Cardiac muscle cell (in vitro differentiated cells and primary cell): ENCODE measurements at places on chromosomes 4 and X.

- H3K4me1 ChIP-seq, result no peaks in the 10 kb centered on the region
- no peak overlapping the region for H3K27ac ChIP-seq
- no peak for DNase-seq
Observed at GRCh38 chrX:123745511-123745910, 12.7 kb upstream of the THOC2 start.

GRCh38 chr4:111630705-111631104 is 514.5 kb upstream of the FAM241A start:
- H3K4me3 ChIP-seq, result no peak overlapping the region
- no peaks in the 10 kb centered on the region for H3K27me3 ChIP-seq
- H3K4me1 ChIP-seq, result no peaks in the 10 kb centered on the region
- H3K27ac ChIP-seq, result no peak overlapping the region
- peak; percentile 55 for DNase-seq
- H3K36me3 ChIP-seq, result no peaks in the 10 kb centered on the region

- peak; percentile 88 for DNase-seq
- no peak overlapping the region for H3K4me3 ChIP-seq
- H3K27ac ChIP-seq, result no peak overlapping the region
- no peaks in the 10 kb centered on the region for H3K27me3 ChIP-seq
Observed at GRCh38 chr4:17817027-17817426, 6.2 kb downstream of the NCAPG start.

- no peak overlapping the region for H3K27ac ChIP-seq
- H3K4me1 ChIP-seq, result no peaks in the 10 kb centered on the region
- H3K27me3 ChIP-seq, result peaks cover 27% of the 10 kb centered on the region
- no peaks in the 10 kb centered on the region for H3K36me3 ChIP-seq
- DNase-seq, result no peak
Observed at GRCh38 chr4:94700298-94700697, 57.5 kb upstream of the BMPR1B start.

DNA sequence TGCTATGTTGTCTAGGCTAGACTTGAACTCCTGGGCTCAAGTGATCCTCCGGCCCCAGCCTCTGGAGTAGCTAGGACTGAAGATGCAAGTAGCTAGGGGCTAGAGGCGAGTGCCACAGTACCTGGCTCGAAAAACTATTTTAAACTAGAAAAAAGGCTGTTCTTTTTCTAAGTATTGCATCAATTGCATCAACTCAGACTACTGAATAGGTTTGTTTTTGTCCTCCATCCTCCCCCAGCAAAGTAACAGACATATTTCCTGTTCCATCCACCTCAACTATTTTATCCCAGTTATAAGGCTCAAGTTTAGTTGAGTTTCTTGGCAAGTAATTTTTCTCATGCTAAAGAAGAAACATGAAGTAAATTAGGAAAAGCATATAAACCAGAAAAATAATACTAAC is 4.1 kb downstream of the SH3RF1 start:
- H3K4me1 ChIP-seq, result peaks cover 6% of the 10 kb centered on the region
- no peaks in the 10 kb centered on the region for H3K36me3 ChIP-seq
- H3K4me3 ChIP-seq, result no peak overlapping the region
- H3K27me3 ChIP-seq, result peaks cover 4% of the 10 kb centered on the region
- no peak for DNase-seq

- H3K27me3 ChIP-seq, result no peaks in the 10 kb centered on the region
- no peak overlapping the region for H3K4me3 ChIP-seq
- no peak overlapping the region for H3K27ac ChIP-seq
- DNase-seq, result no peak
Observed at GRCh38 chr4:152417673-152418072, 118.2 kb downstream of the FBXW7 start.

DNA sequence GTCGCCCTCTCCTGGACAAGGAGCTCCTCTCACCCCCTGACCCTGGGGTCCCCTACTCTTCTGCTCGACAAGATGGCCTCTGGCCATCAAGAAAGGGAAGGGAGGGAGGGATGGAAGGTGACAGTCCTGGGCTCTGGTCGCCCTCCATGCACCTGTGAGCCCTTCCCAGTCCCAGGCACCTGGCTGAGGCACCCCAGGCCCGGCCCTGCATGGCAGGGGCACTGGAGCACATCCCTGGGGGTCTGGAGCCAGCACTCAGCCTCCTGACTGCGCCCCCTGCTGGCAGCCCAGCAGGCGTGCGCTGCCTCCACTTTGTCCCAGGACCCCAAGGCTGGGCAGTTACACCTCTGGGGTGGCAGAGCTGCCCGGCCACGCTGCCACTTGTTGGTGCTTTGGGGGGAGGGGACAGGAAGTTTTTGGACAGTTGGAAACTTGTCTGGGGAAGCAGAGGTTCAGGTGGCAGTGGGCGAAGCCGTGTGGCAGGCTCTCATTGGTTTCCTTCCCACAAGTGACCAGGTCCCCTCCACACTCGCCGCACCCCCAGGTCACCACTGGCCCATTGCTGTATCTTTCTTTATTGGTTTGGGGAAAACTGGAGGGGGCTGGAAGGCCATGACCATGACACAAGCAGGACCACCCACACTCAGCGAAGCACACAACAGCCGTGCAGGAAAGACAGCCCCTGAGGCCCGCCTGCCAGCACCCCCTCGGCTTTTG is 4.3 kb downstream of the PNCK start:
- H3K27me3 ChIP-seq, result peaks cover 2% of the 10 kb centered on the region
- no peaks in the 10 kb centered on the region for H3K4me1 ChIP-seq
- no peak overlapping the region for H3K4me3 ChIP-seq
- DNase-seq, result peak; percentile 18

DNA sequence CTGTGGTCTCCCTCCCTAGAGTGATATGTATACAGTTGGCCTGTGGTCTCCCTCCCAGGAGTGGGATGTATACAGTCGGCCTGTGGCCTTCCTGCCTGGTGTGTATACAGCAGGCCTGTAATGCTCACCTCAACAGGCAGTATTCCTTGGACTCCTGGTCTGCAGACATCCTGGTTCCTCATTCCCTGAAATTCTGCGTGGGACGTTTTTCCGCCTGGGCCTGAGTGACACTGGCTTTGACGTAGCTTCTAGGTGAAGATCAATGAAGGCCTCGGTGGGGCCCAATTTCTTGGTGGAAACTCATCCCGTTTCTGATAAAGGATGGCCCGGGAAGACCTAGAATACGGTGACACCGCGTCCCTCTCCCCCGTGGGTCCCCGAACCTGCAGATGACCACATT is 98.7 kb upstream of the PPP2R3B start:
- no peaks in the 10 kb centered on the region for H3K4me1 ChIP-seq
- no peaks in the 10 kb centered on the region for H3K36me3 ChIP-seq
- DNase-seq, result no peak
- H3K27ac ChIP-seq, result no peak overlapping the region
- H3K4me3 ChIP-seq, result no peak overlapping the region

DNA sequence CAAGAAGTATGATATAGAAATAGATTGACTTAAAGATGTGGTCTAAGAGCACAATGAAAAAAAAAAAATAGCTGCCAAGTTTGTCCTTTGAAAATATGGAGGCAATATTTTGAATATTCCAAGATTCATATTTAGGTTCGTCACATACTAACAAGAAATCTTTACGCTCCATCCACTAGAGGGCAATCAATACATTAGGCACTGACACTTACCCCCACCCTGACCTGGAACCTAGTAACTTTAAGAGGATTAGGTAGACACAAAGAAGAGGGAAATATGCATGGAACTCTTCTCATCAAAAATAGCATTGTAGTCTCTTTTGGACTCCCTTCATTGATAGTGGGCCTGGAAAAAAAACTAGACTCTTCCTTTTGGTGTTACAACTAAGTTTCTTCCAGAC is 1108.1 kb downstream of the PCDH19 start:
- H3K36me3 ChIP-seq, result no peaks in the 10 kb centered on the region
- no peaks in the 10 kb centered on the region for H3K4me1 ChIP-seq
- H3K4me3 ChIP-seq, result no peak overlapping the region
- no peak overlapping the region for H3K27ac ChIP-seq
- DNase-seq, result peak; percentile 59
- H3K27me3 ChIP-seq, result no peaks in the 10 kb centered on the region

GRCh38 chrX:51862920-51863319 is 30.5 kb upstream of the MAGED1 start:
- H3K36me3 ChIP-seq, result no peaks in the 10 kb centered on the region
- no peak for DNase-seq
- H3K27me3 ChIP-seq, result no peaks in the 10 kb centered on the region
